ENCODE measurements at places on chromosomes 4 and X.

- no peak for DNase-seq
Measured at GRCh38 chr4:110970642-110971041, 347.8 kb upstream of the PITX2 start.

GRCh38 chr4:175784986-175785525 is 27.0 kb downstream of the GPM6A start:
- no peak for DNase-seq

- no peak for DNase-seq
Measured at GRCh38 chrX:119984652-119985051, 41.1 kb upstream of the NKAP start.

- DNase-seq, result no peak
Measured at GRCh38 chr4:123524958-123525628, 128.5 kb downstream of the SPRY1 start.

DNA sequence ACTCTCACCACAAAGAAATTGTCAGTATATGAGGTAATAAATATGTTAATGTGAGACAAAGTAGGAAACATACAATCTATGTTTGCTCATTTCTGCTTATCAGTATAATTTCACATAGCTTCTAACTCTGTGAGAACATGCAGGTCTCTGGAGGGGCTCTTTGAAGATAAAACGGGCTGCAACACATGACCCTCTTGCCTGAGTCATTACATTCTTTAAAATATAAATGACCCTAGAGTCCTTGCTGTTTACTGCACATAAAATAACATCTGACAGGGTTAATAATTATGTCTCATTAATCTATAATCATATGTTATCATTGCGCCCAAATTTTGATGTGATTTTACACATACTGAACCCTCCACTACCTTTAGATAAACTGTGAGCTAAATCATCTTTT is 681.5 kb downstream of the ARAP2 start:
- no peak for DNase-seq

DNA sequence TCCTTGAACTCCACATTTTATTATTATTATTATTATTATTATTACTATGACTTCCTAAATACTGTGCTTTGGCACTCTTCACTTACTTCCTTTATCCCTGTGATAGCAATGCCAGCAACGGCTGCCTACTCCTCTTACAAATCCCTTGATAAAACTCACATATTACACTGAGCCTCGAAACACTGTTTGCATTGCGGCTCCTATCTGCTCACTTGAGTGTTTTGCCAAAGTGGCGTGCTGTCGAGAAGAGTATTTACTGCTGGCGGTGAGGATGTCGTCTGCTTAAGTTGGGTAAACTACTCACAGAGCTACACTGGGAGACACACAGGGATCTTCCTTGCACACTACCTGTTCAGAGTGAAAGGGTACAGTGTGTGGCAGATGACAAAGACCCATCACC is 143.4 kb upstream of the VCX3A start:
- no peak for DNase-seq

DNA sequence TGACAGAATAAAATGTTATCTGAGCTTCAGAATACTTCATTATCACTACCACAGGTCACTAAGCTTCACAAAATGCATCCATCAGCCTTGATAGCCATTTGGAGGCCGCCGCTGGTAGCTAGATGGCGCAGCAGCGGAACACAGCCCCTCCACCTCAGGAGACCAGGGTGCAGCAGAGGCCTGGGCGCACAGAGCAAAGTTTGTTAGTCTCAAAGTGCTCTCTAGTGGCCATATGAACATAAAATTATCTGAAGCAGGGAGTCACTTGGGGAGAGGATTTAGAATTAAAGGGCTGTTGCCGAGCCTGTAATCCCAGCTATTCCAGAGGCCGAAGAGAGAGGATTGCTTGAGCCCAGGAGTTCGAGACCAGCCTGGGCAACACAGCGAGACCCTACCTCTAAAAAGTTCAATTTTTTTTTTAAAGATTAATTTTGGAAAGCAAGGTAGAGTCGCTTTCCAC is 8.1 kb upstream of the DCTD start:
- DNase-seq, result peak; percentile 89

DNA sequence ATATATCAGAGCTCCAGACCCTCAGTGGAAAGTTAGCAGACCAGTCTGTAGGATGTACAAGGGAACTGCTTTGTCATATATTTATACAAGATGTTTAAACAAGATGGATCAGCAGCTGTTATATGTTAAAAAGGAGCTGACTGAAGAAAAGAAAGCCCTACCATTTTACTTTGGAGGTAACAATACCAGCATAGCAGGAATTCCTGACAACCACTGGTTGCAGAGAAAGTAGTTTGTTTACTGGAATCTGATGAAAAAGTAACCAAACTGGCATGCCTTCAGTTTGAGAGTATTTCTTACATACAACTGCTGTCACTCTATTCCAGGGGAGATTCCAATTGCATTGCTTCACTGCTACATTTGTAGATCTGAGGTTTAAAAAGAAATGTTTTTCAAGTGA is 49.5 kb upstream of the GABRQ start:
- DNase-seq, result no peak

- DNase-seq, result peak; percentile 29
Measured at GRCh38 chr4:87465739-87466366, 43.5 kb downstream of the NUDT9 start.

- DNase-seq, result no peak
Measured at GRCh38 chrX:74325130-74326059, 21.4 kb downstream of the ZCCHC13 start.

DNA sequence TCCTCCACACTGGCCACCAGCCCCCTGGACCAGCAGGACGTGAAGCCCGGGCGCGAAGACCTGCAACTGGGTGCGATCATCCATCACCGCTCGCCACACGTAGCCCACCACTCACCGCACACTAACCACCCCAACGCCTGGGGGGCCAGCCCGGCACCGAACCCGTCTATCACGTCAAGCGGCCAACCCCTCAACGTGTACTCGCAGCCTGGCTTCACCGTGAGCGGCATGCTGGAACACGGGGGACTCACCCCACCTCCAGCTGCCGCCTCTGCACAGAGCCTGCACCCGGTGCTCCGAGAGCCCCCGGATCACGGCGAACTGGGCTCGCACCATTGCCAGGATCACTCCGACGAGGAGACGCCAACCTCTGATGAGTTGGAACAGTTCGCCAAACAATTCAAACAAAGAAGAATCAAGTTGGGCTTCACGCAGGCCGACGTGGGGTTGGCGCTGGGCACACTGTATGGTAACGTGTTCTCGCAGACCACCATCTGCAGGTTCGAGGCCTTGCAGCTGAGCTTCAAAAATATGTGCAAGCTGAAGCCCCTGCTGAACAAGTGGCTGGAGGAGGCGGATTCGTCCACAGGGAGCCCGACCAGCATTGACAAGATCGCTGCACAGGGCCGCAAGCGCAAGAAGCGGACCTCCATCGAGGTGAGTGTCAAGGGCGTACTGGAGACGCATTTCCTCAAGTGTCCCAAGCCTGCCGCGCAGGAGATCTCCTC is 600 bp downstream of the POU3F4 start:
- no peak for DNase-seq

DNA sequence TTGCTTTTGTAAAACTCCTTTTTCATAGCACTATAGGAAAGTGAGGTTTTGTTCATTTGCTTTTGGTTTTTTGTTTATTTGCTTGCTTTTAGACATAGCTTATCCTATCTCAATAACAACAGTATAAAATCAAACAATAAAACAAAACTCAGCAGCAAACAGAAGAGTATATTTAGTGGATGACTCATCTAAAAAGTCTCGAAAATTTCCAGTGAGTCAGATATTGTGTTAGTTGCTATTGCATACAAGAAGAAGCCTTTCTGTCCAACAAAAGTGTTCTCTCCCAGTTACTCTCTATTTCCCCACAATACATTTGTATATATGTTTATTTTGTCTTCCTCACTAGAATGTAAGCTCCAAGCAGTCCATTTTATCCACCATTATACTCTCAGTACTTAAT is 36.0 kb upstream of the NPNT start:
- DNase-seq, result no peak

GRCh38 chrX:130086447-130087206 is 23.7 kb downstream of the ELF4 start:
- peak; percentile 72 for DNase-seq

GRCh38 chr4:6362243-6362885 is 92.7 kb downstream of the WFS1 start:
- DNase-seq, result no peak

DNA sequence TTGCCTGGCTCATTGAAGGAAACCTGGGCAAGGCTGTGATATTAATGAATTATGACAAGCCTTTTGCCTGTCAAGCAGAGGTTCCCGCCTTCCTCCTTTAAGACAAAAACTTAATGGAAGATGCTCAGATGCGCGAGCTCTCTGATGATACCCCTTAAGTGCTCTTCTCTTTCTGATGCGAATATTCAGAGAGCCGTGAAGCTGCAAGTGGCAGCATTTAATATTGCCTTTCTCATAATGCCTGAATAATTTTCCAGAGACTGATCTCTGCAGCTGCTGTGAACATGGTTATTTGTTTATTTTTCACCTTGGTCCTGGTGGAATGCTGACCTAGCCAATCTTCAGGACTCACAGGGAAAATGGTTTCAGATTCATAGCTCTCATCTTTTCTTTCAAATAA is 251.8 kb downstream of the TENM3 start:
- DNase-seq, result no peak

DNA sequence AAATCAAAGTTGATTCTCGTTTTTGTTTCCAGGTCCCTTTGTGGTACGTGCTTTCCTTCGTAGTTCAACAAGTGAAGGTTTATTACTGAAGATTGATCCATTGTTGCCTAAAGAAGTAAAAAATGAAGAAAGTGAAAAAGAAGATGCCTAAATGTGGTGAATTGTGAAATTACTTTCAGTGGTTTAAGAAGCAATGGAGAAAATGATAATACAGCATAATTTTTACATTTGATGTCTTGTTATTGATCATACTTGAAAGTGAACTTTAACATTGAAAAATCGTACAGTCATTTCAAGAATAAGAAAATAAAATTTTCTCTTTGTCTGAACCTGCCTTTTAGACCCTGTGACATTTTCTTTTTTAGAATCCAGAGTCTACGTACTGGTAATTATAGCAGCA is 89.8 kb downstream of the MRPL1 start:
- DNase-seq, result no peak

DNA sequence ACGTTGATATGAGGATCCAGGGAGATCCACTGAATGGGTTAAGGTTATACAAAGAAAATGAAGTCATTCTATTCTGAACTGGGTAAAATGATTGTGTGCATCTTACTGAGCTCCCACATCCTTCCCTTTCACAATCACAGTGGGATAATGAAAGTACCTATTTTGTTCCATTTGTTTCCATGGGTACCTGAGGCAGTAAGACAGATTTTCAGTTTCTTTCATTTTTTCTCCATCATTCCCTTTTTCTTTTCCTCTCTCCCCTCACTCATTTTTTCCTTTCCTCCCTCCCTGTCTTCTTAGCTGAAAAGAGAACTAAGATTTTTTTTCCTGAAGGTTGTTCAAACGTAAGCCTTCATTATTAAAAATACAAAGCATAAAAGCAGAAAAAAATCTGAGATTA is 4.6 kb downstream of the GRIA2 start:
- DNase-seq, result no peak

- DNase-seq, result no peak
Measured at GRCh38 chr4:97531351-97531750, 611.9 kb downstream of the STPG2 start.

- no peak for DNase-seq
Measured at GRCh38 chrX:25083661-25084060, 67.9 kb upstream of the ARX start.

- DNase-seq, result no peak
Measured at GRCh38 chrX:132171881-132172280, 44.1 kb upstream of the FRMD7 start.

- no peak for DNase-seq
Measured at GRCh38 chr4:167622481-167623240, 388.4 kb upstream of the SPOCK3 start.

DNA sequence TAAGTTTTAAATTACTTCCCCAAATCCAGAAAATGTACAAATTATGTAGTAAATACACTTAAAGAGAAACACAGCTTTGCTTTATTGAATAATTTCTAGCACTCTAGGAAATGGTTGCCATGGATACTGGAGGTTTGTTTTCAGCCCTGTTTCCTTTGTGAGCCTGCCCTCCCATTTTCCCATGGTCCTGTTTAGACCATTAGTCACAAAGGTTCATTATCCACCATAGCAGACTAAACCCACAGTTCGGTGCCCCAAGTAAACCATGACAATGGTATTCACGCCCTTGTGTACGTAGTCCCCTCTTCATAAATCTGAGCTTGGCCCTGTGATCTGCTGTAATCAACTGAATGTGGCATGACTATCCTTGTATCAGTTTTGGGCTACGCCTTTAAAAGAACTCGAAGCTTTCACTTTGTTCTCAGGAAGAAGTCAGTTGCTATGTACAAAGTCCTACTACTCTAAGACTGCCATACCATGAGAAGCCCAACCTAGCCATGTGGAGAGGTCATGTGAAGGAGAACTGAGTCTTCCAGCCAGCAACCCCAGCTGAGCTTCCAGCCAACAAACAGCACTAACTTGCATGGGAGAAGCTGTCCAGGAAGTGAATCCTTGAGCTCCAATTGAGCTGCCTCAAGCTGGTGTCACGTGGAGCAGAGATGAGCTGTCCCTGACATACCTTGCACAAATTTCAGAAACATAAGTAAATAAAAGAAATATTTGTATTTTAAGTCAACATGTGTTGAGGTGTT is 300.4 kb downstream of the LDB2 start:
- DNase-seq, result no peak

DNA sequence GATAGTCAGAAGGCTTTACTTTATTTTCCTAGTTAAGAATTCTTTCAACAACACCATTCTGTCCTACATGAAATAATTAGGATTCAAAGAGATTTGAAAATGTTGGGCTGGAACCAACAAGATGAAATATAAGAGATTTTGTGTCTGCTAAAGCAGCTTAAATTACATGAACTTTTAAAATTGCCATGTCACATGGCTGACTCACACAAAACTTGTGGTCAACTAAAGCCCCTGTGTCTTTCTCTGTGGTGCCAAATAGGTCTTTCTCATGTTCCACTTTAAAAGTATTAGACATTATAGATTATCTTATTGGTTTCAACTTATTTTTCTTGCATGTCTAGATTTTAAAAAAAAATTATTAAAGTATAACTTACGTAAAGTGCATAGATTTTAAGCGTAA is 60.8 kb upstream of the FHL1 start:
- DNase-seq, result no peak

DNA sequence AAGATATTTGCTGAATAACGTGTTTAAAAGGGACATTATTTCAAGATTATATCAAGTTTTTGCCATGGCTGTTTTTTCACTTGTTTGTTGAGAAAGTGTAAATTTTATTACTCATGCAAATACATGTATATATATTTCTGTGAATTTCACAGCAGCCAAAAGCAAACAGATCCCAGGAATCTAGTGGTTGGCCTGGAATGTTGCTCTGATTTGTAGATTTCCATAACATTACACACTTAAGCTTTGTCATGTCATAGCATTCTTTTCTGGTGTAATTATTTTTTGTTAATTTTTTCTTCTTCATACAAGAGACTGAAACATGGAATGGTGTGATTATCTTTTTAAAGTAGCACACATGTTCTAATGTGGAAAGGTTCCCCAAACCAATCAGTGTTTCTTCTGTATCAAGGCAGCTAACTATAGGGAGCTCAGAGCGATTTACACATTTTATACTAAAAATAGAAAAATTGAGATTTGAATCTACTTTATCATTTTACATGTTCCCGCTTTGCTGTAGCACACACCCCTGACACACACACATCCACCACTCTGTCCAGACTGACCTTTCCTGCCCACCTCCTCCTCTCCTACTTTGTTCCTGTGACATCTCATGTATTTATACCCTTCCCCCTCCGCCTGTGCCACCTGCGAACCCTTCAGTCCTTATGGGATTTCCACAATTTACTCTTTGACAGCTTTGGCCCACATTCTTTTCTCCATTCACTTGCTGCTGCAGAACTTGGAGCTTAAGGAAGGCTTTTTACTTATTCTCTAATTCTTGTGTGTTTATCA is 20.3 kb downstream of the RUFY3 start:
- DNase-seq, result no peak
